Stimulated activated CD8-positive, alpha-beta memory T cell treated with anti-CD3 and anti-CD28 coated beads, Interleukin-7, amount 100 ng/mL, for 1 hour (primary cell): ENCODE measurements at places on chromosomes 12 and 14.

GRCh38 chr12:56128670-56129205 lies 671 bp downstream of the ESYT1 start:
- DNase-seq: no peak

- DNase-seq: no peak
Measured at GRCh38 chr12:39892146-39892545, 213.7 kb downstream of the SLC2A13 start.

GRCh38 chr14:102356280-102356679 lies 6.4 kb downstream of the CINP start:
- no peak for DNase-seq

- no peak for DNase-seq
Measured at GRCh38 chr14:75214558-75214957, 38.1 kb upstream of the TMED10 start.
